ENCODE measurements at places on chromosomes 16 and 17.

GRCh38 chr17:75839942-75840798 lies 4.0 kb downstream of the UNC13D start:
- no peak for DNase-seq

- no peak for DNase-seq
Observed at GRCh38 chr17:8354236-8354635, 14.6 kb downstream of the ODF4 start.

- DNase-seq: no peak
Observed at GRCh38 chr17:65664266-65664665, 102.8 kb upstream of the AXIN2 start.

DNA sequence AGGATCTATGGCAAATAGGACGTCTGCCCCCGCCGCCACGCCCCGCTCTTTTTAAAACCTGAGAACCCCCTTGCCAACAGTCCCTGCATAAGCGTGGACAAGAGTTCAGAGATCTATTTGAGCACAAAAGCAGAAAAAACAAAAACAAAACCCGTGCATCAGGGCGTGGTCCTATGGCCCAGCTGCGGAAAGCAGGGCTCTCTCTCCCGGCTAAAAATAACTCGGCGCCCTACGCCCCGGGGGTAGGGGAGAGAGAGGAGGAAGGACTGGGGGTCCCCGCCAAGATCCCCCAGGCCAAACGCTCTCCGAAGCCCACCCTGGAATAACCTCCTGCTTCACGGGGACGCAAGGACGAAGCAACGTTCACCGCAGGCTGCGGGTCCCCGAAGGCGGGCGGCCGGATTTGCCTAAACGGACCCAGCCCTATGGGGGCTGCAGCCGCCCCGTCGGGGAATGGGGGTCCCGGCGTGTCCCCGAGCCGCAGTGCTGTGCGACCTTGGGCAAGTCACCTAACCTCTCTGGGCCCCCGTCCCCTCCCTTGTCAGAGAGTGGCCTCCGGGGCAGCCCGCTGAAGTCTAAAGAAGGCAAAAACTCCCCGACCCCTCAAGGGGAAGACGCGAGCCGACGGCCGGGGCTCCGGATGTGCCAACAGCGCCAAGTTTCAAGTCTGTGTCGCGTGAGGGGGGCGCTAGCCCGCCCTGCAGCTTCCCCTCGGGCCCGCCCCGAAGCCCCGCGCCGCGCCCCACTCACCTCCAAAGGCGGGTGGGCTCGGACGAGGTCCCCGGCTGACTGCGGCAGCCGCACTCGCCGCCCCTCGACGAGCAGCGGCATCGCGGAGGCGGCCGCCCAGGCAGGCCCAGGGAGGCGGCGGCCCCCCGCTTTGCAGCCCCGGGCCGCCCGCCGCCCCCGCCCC lies 477 bp downstream of the NTAN1 start:
- no peak for DNase-seq

GRCh38 chr17:72270273-72270924 lies 149.6 kb downstream of the SOX9 start:
- DNase-seq: no peak

DNA sequence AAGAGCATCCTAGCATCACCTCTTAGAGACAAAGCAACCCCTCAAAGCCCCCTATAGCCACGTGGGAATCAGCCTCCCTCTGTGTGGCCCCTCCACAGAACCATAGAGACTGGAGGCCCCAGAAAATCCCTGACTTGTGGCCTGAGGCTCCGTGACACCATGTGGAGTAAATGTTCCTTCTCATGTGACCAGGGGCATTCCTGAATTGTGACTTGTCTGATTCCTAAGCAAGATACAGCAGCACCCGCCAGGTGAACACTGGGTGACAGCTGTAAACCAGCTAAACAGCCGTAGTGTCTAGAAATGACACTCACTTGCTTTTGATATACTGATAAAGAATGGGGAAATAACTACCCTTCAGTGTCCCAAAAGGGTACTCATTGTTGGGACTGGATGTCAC lies 79.0 kb downstream of the DYNLRB2 start:
- no peak for DNase-seq

- DNase-seq: no peak
Observed at GRCh38 chr17:76781056-76781982, 43.4 kb downstream of the MFSD11 start.

DNA sequence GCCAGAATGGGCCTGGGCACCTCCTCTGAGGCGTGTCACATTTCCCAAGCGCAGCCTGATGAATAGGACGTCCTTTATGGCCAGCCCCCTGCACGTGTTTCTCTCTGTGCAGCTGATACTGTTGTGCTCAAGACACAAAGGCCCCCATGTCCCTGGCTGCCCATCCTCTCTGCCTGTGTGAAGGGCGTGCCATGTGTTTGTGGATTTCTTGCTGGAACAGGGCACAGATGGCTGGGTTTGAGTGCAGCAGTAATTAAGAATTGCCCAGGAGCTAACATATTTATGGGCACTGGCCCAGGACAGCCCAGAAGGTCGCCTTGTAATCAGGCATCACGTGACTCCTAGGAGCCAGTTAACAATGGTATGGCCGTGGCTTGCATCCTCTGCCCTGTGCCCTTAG lies 181.1 kb downstream of the CCDC182 start:
- no peak for DNase-seq

DNA sequence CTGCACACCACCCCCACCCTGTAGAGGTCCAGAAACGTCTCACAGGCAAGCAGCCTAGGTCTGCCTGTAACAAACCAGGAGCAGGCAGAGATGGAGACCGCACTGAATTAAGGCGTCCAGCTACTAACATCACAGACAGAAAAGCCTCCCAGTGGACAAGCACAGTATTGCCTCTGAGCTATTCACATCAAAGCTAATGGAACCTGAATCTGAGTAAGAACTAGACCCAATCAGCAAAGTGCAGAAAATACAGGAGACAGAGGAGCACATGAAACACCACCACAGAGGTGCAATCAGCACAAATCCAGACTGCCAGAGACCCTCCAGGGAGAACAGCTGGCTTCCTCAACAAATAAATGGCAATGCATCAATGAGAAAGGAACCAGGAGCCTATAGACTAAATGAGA lies 22.2 kb upstream of the PEMT start:
- peak; percentile 34 for DNase-seq

DNA sequence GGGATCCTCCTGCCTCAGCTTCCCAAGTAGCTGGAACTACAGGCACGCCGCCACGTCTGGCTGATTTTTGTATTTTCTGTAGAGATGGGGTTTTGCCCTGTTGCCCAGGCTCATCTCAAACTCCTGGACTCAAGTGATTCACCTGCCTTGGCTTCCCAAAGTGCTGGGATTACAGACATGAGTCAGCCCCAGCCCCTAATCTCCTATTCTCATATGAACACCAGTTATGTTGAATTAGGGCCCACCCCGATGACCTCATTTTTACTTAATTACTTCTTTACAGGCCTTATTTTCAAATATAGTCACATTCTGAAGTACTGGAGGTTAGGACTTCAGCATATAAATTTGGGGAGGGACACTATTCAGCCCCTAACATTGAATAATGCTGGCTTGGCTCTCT lies 49.2 kb downstream of the ZNRF1 start:
- no peak for DNase-seq

GRCh38 chr17:80649672-80650330 lies 105.2 kb downstream of the RPTOR start:
- no peak for DNase-seq

GRCh38 chr17:44147812-44148211 lies 6.1 kb downstream of the HROB start:
- DNase-seq: no peak

DNA sequence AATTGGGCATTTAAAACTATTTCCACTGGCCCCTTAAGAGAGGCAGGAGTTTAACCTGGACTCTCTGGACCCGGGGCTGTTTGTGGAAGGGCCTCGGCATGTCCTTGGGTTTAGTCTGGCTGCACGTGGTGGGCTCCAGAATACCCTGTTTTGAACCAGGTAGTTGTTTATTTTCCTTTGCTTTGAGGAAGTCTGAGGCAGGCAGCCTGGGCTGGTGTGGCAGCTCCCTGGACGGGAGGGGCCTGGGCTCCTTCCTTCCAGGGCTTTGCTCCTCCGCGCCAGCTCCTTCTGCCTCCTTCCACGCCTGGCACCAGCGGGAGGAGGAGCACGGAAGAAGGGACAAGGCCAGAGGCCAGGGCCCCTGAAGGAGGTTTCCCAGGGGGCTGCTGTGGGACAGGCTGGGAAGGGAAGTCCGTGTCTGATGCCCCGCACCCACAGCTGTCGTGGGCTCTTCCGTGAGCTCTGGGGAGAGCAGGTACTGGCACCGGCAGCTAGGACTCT lies 15.5 kb downstream of the BANP start:
- DNase-seq: no peak

DNA sequence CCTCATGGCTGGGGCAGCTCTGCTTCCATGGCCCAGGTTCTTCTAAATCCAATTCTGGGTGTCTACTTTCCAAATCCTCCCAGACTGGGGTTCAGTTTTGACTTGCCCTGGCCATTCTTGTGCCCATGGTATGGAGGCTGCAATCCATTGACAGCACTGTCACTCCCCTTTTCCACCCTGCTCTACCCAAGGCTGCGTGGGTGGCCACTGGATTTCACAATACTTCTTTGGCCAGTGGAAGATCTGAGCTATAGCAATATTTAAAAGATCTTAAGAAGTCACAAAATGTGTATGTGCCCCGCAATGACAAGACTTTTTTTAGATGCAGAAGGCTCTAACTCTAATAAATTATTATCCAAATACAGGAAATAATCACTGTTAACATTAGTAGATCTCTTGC lies 329.4 kb upstream of the CCL2 start:
- DNase-seq: no peak

DNA sequence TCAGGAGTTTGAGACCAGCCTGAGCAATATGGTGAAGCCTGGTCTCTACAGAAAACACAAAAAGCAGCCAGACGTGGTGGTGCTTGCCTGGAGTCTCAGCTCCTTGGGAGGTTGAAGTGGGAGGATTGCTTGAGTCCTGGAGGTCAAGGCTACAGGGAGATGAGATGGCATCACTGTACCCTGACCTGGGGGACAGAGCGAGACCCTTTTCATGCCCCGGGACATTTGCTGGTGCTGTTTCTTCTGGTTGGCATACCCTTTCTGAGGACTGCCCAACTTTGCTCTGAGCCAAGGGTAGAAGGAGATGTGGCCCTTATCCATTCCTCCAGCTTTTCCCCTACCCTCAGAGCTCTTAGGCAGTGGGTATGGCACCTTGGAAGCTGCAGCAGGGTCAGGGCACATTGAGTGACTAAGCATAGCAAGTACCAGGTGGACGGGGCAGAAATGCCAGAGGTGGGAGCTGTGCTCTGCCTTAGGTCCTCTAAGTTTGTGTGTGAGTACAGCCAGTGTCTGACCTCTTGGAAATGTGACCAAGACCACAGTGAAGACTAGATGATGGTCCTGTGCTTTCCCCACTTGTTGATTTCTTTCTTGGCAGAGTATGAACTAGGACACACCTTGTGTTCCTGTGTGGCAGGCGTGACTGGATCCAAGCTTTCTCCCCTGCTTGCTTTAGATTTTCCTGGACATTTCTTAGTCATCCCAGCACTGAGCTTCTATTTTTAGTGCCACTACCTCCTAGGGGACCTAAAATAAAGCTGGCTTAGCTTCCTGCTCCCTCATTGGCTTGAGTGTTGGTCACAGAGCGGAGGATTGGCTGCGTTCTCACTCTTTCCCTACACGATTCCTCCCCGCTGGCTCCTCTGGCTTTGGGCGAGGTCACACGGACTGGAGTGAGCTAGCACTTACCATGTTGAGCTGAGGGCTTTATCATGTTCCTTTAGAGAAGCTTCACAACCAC lies 9.9 kb upstream of the EDC4 start:
- DNase-seq: no peak

- DNase-seq: peak; percentile 14
Observed at GRCh38 chr16:31382485-31383161, 10.5 kb upstream of the ITGAD start.

DNA sequence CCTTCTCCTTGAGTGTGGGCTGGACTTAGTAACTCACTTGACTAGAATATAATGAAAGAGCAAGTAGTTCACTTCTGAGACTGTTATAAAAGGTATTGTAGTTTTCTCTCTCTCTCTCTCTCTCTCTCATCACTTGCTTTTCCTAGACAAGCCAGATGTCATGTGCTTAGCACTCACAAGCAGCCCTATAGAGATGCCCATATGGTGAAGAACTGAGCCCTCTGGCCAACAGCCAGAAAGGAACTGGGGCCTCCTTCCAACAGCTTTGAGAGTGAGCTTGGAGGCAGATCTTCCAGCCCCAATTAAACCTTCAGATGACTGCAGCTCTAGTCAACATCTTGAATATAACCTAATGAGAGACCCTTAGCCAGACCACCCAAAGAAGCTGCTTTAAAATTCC lies 440.5 kb downstream of the GRIN2A start:
- DNase-seq: no peak

- DNase-seq: no peak
Observed at GRCh38 chr16:85917012-85917411, 18.1 kb downstream of the IRF8 start.

DNA sequence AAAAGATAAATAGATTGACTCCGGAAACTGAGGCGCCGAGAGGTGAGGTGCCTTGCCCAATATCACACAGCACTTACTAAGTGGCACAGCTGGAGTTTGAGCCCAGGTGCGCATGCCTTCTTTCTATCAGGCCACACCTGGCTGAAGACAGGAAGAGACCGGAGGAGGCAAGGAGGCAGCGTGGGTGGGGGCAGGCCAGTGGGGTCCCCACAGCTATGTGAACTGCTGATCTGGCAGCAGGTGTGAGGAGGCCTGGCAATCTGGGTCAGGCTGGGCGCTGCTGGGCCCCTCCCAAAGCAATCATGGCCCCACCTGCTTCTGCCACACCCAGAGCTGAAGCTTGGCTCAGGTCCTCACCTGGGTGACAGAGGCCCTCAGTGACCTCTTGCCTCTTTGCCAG lies 1.9 kb upstream of the GDPD3 start:
- DNase-seq: no peak

DNA sequence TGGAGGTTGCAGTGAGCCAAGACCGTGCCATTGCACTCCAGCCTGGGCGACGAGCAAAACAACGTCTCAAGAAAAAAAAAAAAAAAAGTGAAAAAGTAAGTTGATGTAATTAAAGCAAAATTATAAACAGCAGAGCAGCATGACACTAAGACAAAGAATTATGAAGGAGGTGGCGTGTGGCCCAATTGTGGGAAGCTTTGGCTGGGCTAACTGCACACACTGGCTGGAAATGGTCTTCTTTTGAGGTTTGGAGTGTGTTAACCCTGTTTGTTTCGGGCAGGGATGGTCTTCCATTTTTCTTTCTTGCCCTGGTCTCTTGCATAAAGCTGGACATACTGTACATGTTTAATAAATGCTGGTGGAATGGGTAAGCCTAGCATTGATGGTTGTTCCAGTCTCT lies 54.8 kb downstream of the RAP1GAP2 start:
- DNase-seq: no peak

DNA sequence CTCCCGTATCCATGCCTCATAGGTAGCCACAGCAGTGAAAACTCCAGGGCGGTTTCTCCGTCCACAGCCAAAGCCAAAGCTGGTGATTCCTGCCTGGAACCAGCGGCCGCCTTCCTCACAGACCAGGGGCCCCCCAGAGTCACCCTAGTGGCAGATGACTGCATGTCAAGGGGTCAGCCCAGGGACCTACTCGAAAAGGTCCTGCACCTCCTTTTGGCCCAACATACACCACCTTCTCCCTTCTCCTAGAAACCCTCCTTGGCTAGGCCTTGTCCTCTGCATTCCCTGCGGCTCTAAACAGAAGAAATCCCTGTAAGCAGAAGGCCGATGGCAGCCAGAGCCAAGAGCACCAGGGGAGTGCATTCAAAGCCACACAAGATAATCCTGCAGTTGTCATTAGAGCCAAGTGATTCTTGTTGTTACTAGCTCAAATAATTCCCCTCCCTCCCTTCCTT lies 6.1 kb downstream of the PRSS36 start:
- DNase-seq: no peak

- no peak for DNase-seq
Observed at GRCh38 chr16:83901101-83901500, 2.2 kb downstream of the MLYCD start.

- peak; percentile 14 for DNase-seq
Observed at GRCh38 chr17:68491381-68492231, 20.6 kb upstream of the PRKAR1A start.
